ENCODE measurements at places on chromosomes 1 and 21.

- no peak for DNase-seq
Observed at GRCh38 chr1:107548276-107548675, 407.4 kb downstream of the NTNG1 start.

GRCh38 chr1:1068517-1069055 lies 5.5 kb downstream of the RNF223 start:
- DNase-seq, result no peak

DNA sequence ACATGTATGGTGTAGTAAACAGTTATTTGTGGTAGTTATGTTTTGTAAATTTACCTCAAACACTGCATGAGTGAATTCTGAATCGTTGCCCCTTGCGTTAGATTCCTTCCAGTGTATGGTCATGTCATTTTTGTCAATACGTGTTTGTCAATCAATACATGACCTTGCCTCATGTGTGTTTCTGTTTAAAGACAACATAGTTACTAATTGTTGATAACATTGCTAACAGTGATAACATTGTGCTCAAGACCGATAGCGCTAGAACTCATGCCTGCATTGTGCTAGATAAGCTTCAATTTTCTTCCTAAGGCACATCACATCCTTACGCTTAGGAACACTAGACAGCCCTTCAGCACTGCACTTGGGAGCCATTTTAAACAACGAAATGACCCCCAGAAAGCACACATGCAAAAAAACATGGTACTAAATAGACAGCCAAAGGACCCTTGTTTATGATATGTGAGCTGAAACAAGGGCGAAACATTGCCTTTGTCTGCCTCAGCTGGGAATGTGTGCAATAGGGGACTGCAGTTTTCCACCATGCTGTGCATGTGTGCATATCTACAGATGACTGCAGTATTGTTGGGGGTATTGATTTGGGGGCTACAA lies 37.3 kb downstream of the MRPS6 start:
- DNase-seq, result no peak

DNA sequence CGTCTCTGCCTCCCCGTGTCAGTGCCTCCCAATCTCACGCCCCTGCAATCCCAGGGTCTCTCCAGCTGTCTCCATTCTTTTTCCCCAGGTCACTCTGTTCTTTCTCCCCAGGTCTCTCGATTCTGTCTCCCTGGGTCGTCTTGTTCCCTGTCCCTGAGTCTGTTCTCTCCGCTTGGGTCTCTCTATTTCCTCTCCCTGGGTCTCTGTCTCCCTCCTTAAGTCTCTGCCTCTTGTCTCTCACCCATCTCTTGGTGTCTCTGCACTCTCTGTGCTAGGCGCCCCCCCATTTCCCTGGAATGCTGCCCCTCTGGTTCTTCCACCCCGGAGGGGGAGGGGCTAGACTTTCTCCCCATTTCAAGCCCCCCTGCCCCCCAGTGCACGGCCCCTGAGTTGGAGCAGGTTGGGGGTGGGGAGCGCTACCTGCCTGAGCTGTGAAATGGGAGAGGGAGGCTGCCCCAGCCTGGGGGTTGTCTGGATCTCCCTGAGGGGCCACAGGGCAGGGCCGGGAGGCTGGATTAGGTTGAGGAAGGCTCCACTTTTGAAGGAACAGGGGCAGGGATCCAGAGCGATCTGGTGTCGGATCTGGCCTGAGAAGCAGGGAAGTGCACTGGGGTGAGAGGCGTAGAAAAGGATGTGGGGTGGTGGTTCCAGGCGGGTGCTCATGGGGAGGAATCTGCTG lies 1.4 kb downstream of the PTPRF start:
- DNase-seq, result no peak

DNA sequence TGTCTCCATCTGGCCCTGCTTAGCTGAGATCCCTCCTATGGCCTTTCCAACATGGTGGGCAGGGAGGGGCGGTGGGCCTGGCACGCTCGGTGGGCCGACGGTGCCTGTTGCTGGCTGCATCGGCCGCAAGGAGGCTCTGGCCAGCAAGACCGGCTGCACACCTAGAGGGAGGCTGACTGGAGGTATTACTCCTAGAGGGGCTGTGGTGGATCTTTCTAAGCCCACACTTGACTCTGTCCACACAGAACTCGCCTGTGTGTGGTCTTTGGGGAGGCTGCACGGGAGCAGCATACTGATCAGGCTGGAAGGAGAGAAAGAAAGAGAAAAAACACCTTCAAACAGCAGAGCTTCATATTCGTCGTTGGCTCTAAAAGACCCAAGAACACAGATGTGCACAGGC lies 41.7 kb upstream of the ZC3H12A start:
- no peak for DNase-seq

DNA sequence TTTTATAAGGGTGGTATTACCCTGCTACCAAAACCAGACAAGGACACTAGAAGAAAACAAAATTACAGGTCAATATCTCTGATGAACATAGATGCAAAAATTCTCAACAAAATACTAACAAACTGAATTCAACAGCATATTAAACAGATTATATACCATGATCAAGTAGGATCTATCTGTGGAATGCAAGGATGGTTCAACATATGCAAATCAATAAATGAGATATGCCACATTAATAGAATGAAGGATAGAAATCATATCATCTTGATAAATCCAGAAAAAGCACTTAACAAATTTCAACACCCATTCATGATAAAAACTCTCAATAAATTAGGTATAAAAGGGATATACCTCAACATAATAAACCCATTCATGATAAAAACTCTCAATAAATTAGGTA lies 24.3 kb upstream of the MYBPHL start:
- no peak for DNase-seq

GRCh38 chr1:109756848-109757521 lies 6.7 kb downstream of the EPS8L3 start:
- DNase-seq, result no peak

DNA sequence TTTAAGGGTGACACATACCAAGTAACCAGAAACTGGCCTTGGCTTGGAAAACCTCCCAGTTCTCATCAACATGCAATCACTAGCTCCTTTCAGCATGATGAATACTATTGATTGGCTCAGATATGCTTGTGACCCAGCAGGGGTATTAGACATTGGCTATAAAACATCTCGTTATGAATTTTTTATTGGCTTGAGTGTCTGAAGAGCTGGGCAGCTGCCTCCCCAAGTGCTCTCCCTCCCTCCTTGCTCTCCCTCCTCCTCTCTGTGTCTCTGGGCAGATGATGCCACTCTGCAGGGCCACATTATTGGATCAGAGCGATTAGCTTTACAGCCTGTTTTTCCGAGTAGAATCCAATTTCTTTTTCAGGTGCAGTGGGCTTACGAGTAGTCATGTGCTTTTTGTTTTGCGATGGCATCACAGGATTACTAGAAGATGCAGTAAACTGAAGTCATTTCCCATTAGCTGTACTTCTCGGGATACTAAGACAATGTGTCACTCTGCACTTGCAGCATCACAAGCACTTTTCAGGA lies 79.3 kb upstream of the ATF3 start:
- DNase-seq, result no peak

GRCh38 chr1:33211972-33212371 lies 30.1 kb upstream of the TRIM62 start:
- DNase-seq, result no peak

- no peak for DNase-seq
Observed at GRCh38 chr1:204036882-204037655, 35.8 kb upstream of the SOX13 start.

GRCh38 chr21:35249636-35250035 lies 200.5 kb upstream of the RUNX1 start:
- no peak for DNase-seq

- no peak for DNase-seq
Observed at GRCh38 chr1:71908871-71909390, 373.4 kb downstream of the NEGR1 start.

DNA sequence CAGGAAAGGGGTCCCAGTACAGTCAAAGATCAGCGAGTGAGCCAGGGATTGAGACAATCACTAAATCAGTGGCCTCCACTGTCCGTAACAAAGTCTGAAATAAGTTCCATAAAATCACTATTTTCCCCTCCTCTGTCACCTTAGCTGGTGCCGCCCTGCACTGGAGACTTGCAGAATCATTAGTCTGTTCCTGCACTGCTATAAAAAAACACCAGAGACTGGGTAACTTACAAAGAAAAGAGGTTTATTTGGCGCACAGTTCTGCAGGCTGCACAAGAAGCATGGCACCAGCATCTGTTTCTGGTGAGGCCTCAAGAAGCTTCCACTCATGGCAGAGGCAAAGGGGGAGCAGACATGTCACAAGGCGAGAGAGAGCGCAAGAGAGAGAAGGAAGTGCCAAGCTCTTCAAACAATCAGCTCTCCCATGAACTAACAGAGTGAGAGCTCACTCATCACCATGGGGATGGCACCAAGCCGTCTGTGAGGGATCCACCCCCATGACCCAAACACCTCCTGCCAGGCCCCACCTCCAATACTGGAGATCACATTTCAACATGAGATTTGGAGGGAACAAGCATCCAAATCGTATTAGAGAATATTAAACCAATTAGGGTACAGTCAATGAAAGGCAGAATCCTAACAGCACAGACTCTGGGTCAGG lies 129.8 kb upstream of the TIAM1 start:
- no peak for DNase-seq

DNA sequence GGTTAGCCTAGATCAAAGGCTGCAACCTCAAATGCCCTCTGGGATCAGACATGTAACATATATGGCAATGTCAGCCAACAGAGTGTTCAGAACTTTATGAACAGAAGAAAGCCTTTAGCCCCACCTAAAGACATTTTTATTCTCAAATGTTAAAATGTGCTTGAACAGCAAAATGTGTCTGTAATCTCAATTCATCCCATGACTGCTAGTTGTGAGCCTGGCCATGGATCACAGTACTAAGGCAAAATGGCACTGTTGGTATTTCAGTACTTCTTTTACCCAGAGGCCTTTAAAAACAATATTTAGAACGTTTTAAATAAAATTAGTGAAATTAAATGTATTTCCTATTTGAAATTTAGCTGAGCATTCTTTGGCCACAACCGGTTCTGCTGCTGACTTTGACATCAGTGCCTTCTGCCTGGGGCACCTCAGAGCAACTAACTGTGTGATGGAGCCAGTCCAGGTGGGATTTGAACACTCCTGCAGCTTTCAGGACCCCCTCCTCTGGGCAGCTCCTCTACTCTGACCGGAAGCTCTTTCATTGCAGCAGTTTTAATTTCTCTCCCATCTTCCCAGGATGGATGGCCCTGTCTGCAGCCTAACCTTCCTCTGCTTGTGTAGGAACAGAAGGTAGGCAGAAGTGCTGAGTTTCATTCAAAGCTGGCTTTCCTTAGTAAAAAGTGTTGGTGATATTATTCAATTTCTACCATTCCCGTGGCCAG lies 68.3 kb upstream of the NFIA start:
- DNase-seq, result no peak

DNA sequence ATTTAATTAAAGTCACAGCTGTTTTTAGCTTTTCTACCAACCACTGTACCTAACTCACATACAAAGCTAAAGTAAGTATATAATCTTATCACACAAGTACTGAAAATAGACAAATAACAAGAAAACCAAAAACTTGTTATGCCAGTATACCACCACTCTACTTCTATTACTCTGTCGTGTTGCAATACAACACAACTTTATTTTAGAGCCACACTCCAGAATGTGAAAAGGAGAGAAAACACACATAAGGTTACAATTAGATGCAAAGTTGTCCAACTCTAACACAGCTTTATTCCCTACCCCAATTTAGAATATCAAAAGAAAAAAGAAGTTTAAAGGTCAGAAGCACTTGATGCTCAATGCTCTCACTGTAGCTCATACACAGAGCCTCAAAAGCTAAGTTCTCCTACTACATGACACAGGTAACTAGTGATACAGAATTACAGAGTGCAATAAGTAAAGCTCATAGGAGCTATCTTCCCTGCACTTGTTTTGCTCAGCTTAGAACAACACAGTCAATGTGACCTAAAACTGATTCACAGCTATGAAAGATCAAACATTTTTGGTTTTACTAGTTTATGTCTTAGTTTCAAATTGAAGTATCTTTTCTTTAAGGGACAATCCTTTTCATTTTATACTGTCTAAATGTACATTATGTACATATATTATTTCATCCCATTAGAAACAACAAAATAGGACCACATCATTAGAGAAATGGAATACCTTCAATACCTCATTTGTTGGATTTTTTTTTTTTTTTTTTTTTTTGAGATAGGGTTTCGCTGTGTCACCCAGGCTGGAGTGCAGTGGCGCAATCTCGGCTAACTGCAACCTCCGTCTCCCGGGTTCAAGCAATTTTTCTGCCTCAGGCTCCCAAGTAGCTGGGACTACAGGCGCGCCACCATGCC lies 29.2 kb downstream of the EYA3 start:
- DNase-seq, result no peak

- no peak for DNase-seq
Observed at GRCh38 chr1:52111492-52111891, 30.4 kb upstream of the ZFYVE9 start.

DNA sequence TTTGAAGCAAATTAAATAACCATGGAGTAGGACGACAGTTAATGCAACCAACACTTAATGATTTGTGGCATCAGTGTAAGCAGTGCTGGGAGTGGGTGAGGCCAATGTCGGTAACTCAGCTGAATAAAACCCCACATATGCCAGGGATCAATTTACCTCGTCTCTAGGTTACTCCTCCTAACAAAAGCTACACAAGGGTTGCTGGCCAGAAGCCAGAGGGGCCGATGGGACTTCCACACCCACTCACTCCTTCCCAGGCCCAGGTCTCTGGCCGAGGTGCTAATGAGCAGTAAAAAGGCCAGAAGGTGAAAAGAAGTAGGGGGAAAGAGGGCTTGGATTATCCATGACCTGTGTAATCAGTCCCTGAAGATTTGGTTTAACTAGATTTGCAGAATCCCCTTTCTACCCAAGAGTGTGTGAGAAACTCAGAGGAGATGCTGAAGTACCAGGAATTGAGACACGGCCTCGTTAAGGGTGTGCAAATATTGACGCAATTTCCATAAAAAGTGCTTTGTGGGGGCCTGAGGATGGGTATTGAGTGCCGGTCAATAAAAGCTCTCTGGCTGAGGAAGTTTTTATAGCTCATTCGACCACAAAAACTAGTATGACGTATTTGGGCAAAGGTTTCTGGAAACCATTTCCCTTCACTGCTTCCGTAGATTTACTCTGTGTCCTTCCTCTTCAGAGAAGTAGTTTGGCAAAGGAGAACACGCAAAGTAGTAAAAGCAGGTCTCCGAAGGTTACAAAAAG lies 145.5 kb downstream of the TBX15 start:
- peak; percentile 20 for DNase-seq

- DNase-seq, result no peak
Observed at GRCh38 chr21:24545807-24546361, 1061.4 kb downstream of the MRPL39 start.

- DNase-seq, result no peak
Observed at GRCh38 chr1:2540816-2541492, 10.9 kb upstream of the HES5 start.

GRCh38 chr1:239185245-239185619 lies 201.1 kb upstream of the CHRM3 start:
- DNase-seq, result no peak

GRCh38 chr1:71088645-71089287 lies 7.9 kb upstream of the ZRANB2 start:
- DNase-seq, result no peak

- DNase-seq, result no peak
Observed at GRCh38 chr1:172453153-172453545, 9.3 kb upstream of the PIGC start.
